Activated CD4-positive, alpha-beta memory T cell treated with anti-CD3 and anti-CD28 coated beads, Interleukin-2, amount 10 ng/mL, durations not matched to agents 7 days and 5 days (primary cell): ENCODE measurements at places on chromosomes 2 and 18. TPM values are rescaled to one million over a fixed set of nuclear protein-coding genes. Genes with fewer than 3 reads are reported as not detected.

The RAB17 gene
- total RNA-seq = not detected

The STEAP3 gene
- not detected for total RNA-seq

The VAMP8 gene
- total RNA-seq = 133 TPM

The NDC80 gene
- total RNA-seq = 78.0 TPM

The L3MBTL4 gene
- total RNA-seq = 0.20 TPM
